Activated CD4-positive, alpha-beta T cell treated with anti-CD3 and anti-CD28 coated beads, Interleukin-2, amount 10 ng/mL, durations not matched to agents 7 days and 5 days (primary cell): ENCODE measurements at places on chromosomes 16 and 17. TPM values are rescaled to one million over a fixed set of nuclear protein-coding genes. Genes with fewer than 3 reads are reported as not detected.

EPN3 gene
- not detected for total RNA-seq

DNA sequence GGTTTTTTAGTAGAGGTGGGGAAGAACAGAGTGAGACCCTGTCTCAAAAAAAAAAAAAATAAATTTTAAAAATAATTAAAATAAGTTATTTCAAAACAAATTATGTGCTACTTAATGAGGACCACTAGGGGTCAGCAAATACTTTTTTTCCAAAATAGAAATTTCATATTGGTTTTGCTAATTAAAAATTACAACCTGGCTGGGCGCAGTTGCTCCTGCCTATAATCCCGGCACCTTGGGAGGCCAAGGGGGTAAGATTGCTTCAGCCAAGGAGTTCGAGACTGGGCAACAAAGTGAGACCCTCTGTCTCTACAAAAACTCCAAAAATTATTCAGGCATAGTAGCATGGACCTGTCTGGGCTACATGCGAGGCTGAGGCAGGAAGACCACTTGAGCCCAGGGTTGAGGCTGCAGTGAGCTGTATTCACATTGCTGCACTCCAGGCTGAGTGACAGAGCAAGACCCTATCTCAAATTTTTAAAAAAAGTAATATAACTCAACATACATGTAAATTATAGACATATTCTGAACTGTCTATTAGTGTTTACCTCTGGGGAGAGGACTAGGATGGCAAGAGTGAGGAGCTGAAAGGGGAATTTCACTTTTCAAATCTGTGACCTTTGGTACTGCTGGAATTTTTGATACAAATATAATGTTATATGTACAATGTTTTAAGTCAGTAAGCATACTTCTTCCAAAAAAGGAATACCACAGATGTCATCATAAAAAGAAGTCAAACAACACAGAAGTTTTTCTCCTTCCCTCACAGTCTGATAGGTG lies 8.1 kb downstream of the MEIOB start:
- DNase-seq = no peak

DNA sequence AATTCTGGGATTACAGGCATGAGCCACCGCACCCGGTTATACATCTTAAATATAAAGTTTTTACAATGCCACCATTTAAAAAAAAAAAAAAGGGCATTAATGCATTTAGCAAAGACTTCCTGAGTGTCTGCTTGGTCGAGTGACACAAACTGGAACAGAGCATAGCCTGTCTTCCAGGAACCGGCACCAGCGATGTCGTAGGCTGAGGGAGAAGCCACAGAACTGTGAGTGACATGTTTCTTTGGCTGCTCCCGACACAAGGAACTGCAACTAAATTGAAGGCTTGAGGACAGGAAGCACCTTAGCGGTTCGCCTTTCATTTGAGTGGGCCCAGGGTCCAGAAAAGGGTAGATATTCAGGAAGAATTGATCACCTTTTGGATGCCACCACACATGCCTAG lies 717.8 kb downstream of the MAF start:
- no peak for DNase-seq

- DNase-seq = no peak
These were observed 143.0 kb downstream of the SNX29 start for GRCh38 chr16:12119562-12119961.

GRCh38 chr16:57862698-57863433 lies 60.6 kb upstream of the KIFC3 start:
- DNase-seq = no peak

DNA sequence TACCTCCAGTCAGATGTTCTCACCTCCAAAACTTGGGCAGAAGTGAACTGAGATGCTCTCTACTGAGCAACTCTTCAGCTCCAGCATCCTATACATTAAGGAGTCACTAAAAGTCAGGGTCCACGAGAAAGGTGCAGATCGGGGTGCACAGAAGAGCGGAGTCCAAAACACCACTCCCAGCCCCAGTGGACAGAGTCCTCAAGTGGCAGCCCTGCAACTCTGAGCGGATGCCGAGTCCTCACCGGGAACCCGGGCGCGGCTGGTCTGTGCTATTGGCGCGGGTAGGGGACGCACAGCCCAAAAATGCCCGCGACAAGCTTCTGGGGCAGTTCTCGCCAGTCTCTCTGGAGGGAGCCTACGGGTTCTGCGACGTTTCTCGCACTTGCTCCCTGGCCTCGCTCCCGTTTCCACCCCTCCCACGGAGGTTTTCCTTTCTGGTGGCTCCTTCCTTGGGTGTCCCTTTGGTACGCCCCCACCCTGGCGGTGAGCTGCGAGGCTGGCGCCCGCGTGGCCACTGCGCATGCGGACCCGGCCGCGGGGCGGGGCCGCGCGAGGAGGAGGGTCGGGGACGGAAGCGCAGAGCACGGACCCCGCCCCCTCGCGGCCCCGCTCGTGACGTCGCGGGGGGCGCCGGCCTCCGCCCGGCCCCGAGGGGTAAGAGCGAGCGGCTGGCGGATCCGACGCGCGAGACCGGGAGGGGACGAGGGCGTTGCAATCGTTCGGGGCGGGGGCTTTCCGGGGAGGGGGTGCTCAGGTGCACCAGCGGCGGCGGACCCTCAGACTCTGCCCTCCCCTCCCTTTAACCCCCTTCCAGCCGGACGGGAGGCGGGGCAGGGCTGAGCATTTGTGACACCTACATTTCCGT lies at the start of gene TMEM219:
Gene TMEM219, plus strand, starts transcription at position 601 of the 865 bp plus-strand sequence. CDS start 1,065 bp downstream, outside the sequence.
- DNase-seq = peak; percentile 91

DNA sequence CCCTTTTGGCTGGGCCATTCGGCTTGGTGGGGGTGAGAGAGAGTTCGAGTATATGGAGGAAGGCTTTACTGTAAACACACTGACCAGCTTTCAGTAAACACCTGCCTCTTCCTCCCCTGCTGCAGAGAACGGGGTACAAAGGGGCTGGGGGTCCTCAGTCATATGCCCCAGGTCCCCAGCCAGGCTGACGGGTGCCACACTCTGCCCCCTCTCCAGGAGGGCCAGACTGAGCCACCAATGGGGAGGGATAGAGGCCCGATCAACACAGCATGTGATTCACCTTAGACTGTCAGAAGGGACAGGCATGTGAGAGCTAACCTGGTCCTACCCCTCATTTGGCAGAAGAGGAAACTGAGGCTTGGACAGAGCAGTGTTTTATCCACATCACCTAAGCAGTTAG lies 13.0 kb downstream of the NHERF1 start:
- no peak for DNase-seq

GRCh38 chr16:82832821-82833220 lies 206.1 kb downstream of the CDH13 start:
- DNase-seq = no peak
